ENCODE measurements at places on chromosomes 3 and 15.

DNA sequence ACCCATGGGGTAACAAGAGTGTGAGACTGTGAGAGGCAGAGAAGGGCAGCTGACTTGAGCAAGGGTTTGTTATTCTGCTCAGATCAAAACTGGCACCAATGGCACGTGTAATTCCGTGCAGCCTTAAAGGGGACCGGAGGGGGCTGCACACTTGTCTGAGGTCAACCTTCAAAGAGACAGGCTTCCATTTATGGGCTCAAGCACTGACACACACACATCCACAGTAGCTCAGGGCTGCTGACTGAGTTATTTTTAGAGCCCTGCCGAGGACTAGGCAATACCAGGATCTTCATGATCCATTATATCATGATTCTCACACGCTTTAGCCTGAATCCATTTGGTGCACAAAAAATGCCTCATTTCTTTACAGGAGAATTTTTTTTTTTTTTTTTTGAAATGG lies 20.6 kb upstream of the SPTBN5 start:
- DNase-seq = no peak

DNA sequence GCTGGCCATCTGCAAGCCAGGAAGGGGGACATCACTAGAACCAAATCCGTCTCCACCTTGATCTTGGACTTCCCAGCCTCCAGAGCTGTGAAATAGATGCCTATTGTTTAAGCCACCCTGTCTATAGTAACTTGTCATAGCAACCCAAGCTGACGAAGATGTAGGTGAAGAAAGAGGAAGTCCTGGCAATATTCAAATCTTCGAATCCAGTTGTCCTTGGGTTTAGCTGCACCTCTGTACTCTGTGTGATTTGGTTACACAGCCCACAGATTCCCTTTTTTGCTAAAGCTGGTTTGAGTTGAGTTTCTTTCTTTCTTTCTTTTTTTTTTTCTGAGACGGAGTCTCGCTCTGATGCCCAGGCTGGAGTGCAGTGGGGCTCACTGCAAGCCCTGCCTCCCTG lies 68.0 kb upstream of the XCR1 start:
- no peak for DNase-seq

GRCh38 chr15:91021516-91022074 lies 799 bp downstream of the VPS33B start:
- DNase-seq = no peak

GRCh38 chr3:182490596-182491491 lies 302.5 kb upstream of the ATP11B start:
- peak; percentile 21 for DNase-seq

GRCh38 chr3:38114052-38114874 lies 22.7 kb downstream of the ACAA1 start:
- no peak for DNase-seq

DNA sequence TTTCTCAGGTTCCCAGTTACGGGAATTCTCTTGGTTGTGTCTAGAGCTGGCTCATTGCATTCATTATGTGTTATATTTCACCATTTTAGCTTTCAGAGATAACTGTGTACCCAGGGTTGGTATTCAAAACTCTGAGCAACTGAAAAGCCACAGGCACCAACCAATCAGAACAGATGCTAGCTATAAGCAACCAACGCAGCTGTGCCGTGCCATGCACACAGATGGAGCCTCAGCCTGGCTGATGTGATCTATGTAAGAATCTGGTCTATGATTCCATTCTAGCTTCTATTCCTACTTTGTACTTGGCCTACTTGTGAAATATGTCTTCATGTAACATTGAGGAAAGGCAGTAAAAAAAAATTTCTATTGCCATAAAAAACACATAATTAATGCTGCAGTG lies 95.0 kb upstream of the CCDC80 start:
- no peak for DNase-seq

Measured in G401 (cell line).